Right ventricle myocardium inferior (tissue), 1 donor: ENCODE measurements at places on chromosomes 3 and 15. TPM values are rescaled to one million over a fixed set of nuclear protein-coding genes. Genes with fewer than 3 reads are reported as not detected.

VGLL3 gene
- 4.5 TPM for total RNA-seq

INSYN1 gene
- total RNA-seq = 165 TPM

TTLL13 gene
- total RNA-seq = not detected

STRA6 gene
- not detected for total RNA-seq

ST3GAL6 gene
- 27.1 TPM for total RNA-seq

VWA5B2 gene
- total RNA-seq = not detected

CCR2 gene
- 0.89 TPM for total RNA-seq

PLA2G4D gene
- total RNA-seq = not detected

MNS1 gene
- total RNA-seq = 1.0 TPM
